ENCODE measurements at places on chromosomes 2 and 18.

DNA sequence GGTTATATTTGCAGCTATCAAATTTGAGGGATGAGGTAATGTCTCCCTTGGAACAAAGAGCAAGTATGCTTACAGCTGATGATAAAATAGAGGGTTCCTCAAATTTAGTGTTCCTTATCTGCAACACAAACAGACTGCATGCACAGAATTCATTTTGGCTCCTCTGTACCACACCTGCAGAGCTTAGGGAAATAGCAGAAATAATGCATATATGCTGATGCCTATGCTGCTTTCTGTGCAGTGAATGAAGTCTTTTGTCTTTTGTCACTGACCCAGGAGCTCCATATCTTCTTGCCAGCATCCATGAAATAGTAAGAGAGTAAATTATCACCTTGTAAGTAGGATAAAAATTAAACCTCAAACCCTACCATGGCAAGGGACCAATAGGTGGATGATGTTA, 69.8 kb downstream of the NCKAP1 start:
- DNase-seq, result no peak

- DNase-seq, result no peak
Measured at GRCh38 chr2:108981846-108982245, 7.2 kb downstream of the EDAR start.

DNA sequence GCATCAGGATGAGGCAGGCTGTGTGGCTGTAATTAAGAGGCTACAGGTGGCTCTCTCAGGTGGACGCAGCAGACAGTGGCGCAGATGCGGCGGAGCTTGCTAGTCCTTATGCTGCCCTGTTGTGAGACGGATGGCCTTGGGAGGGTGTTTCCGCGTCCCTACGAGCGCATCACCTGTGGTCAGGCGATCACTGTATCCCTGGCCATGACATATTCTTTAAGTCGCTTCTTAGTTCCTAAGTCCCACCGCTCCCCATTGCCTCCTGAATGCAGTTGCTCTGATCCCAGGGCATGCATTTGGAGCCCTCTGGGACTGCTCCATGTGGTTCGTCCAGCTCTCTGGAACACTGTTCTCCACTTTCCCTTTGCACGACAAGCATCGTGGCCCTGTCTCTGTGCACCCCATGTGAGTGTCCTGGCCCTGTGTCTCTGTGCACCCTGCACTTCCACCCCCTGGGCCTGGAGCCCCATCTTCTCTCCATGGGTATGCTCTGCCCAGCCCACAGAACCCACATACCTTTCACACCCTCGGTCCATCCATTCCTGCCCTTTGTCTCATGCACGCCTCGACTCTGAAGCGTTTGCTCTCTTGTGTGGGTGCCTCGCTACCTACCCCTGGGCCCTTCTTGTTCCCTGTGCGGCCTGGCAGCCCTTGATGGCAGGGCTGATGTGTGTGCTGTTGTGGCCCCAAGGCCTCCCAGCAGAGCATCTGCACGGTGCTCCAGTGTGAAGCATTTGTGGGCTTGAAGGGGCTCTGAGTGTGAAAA, 74.4 kb downstream of the SH3RF3 start:
- DNase-seq, result no peak

GRCh38 chr2:240789501-240790369, 30.3 kb downstream of the KIF1A start:
- DNase-seq, result no peak

DNA sequence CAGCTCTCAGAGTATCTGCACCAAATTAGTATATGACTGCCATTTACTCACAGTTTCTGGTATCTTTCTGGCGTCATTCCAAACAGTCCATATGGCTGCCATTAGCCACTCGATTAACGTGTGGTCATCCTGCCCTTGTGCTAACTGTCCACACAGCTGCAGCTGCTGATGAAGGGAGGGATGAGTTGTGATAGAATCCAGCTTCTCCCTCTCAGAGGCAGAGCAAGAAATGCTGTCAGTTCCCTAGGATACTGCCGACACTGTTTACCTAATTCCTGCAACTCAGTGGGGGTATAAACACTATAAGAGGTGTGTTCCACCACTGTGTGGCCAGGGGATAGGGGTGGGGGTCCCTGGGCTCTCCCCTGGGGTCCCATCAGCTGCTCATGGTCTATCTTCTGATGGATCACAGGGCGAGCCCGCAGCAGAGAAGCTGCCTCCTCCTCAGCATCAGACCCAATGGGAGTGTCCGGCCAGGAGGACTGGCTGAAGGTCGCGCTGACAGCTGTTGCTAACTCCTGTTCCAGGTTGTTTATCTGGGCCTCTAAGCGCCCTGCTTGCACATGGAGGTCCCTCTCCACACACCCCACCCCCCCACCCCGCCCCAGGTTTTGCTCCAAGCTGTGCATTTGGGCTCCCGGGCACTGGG, 17.3 kb upstream of the KLHL23 start:
- DNase-seq, result peak; percentile 56

- DNase-seq, result no peak
Measured at GRCh38 chr2:53558867-53559266, 208.7 kb upstream of the CHAC2 start.

DNA sequence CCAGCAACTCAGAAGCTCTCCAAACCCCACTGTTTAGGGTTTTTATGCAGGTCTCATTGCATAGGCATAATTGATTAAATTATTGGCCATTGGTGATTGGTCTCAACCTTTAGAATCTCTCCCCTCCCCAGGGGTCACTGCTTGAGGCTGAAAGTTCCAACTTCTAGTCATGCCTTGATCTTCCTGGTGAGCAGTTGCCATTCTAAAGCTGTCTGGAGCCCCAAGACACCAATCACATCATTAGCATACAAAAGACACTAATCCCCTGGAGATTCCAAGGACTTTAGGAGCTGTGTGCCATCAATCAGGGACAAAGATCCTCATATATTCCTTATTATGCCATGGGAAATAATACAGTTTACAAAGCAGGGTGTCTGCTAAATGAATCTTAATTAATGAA, 863.4 kb upstream of the KLHL29 start:
- DNase-seq, result no peak

GRCh38 chr18:45728336-45729010, 4.5 kb downstream of the SLC14A1 start:
- peak; percentile 27 for DNase-seq

GRCh38 chr2:238119756-238120462, 18.6 kb upstream of the KLHL30 start:
- no peak for DNase-seq

DNA sequence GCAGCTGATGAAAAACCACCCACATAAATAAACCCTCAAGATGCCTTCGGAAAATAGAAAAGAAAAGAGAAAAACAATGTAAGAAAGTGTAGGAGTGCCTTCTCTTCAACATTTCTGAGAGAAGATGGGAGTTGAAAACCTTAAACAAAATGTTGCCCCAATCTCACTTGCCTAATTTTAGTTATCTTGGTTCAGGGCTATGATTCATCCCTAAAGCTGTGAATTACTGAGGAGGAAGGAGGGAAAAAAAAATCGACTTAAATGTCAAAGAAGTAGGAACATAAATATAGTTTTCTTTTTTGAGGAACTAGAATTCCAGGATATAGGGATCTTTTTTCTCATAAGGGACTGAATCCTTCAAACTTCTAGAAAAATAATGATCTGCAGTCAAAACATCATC, 360.3 kb downstream of the TGIF1 start:
- peak; percentile 23 for DNase-seq

- DNase-seq, result peak; percentile 66
Measured at GRCh38 chr2:150663143-150663542, 175.7 kb upstream of the RND3 start.

DNA sequence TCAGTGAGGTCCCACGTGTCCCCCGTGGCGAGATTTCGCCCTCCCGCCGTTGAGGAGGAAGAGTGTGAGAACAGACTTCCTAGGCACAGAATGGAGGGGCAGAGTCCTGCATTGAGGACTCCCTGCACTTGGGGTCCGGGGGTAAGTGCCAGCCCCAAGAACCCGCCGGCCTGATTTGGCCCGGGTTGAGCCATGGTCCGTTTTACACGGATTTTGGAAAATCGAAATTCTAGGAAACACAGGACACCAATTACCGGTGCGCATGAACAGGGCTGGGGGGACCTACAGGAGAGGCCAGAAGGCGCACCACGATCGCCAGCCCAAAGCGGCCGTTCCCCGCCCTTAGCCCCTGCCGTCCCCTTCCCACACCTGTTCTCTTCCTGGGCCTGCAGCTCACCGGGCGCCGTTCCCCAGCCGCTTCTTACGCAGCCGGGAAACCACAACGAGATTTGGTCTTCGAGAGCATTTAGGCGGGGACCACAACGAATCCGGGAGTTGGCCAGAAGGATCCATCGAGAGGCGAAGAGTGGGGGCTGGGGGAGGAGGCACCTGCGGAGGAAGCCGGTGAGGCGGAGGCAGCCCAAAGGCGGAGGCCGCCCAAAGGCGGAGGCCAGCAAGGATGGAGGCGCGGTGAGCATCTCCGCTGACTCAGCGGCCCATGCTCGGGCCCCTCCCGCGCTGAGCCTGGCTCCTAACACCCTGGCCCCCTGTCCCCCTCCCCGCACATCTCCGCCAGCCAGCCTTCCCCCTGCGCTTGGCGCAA, 464 bp upstream of the TLX2 start:
- DNase-seq, result no peak

- DNase-seq, result peak; percentile 86
Measured at GRCh38 chr2:20525041-20526035, 78.5 kb downstream of the RHOB start.

GRCh38 chr2:142483653-142484052, 352.8 kb upstream of the LRP1B start:
- DNase-seq, result no peak

DNA sequence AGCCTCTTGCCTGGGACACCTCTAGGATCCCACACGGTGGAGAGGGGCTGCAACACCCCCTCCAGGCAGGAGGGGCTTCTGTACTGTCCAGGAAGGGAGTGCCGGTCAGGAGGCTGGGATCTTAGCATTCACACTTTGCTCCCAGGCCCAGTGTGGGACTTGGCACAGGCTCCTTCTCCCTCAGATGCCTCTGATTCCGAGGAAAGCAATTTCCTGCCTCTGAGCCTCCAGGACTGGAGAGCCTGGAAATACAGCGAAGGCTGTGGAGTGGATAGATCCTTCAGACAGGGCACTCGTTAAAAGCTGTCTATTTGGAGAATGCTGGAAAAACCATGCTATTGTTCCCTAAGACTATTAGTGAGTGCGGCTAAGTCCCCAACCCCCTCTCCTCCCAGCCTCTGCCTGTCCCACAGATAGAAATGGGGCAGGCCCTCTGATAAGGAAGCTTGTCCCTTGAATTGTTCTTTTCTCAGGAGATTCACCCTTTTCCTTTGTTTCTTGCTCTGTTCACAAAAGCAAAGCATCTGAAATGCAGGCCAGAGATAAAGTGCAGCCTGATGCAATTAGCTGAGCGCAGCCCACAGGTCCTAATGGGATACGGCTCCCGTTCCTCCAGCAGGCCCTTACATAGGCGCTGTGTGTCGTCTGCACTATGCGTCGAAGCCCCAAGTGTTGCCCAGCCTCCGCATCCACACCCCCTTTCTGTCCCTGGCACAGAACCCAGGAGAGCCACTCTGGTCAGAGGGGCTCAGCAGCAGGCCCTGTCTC, 252.2 kb downstream of the KLHL29 start:
- DNase-seq, result peak; percentile 63

- DNase-seq, result no peak
Measured at GRCh38 chr2:170335351-170335750, 157.4 kb downstream of the MYO3B start.

GRCh38 chr18:50338122-50338521, 36.7 kb upstream of the SKA1 start:
- no peak for DNase-seq

- no peak for DNase-seq
Measured at GRCh38 chr2:99701503-99701902, 211.7 kb upstream of the REV1 start.

DNA sequence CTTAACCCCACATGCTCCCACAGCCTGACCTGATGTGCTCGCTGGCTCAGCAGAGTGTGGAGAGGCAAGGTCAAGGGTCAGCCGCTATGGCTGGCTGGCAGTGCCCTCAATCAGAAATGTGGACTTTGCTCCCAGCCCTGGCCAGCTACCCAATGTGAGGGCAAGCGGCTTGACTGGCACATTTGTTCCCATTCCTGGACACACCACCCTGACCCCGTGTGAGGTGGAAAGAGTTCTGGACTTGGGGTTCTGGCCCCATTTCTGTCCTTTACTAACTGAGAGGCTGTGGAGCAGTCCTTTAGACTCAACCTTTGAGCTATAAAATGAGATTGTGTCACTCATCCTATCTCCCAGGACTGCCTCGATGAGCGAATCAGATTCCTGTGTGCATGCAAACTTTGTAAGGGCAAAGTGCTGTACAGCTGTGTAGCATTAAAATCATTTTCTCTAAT, 9.1 kb downstream of the THNSL2 start:
- no peak for DNase-seq
